ENCODE measurements at places on chromosomes 11 and 22.

GRCh38 chr11:85809191-85809590 is 1.8 kb downstream of the SYTL2 start:
- no peak for DNase-seq

- DNase-seq = no peak
Measured at GRCh38 chr22:39938509-39939111, 21.6 kb upstream of the TMA7B start.

DNA sequence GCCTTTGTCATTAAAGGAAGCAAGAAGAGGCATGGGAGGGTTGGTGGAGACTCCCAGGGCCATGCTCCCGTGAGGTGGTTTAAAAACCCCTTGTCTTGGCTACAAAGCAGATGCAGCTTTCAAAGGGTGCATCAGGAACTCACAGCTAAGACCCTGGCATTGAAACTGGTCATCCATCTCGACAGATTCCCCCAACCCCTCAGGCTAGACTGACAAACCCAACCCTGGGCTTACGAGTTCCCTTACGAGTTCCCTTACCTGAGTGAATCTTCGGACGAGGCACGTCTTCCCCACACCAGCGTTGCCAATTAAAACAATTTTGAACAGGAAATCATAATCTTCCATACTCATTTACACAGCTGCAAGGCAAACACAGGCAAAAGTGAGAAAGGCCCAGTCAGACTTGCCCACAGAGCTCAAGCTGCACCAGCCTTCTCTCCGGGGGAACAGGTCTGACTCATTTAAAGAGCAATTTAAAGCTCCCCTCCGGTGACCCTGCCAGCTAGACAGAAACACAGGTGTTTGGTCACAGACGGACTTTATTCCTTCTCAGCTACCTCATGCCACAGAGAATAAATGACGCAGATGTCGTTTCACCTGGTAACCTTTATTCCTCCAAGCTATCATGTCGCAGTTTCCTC is 74.6 kb downstream of the RAB30 start:
- peak; percentile 75 for DNase-seq

- no peak for DNase-seq
Measured at GRCh38 chr11:27281276-27281675, 81.7 kb downstream of the CCDC34 start.

DNA sequence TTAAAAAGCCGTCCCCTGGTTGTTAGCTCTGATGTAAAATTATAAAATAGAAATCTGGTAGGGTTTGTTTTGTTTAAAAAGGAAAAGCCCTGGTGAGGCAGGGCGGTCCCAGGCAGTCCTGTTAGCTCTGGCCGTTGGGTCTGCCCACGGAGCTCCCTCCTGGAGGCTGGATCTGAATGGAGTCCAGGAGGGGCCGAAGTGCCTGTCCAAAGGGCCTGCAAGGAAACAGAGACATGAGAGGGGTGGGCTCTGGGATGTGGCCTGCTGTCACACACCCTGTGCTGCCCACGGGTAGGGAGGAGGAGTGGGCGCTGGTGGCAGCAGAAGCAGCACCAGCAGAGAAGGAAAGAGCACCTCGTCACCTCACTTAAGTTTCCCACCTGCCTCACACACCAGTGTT is 11.3 kb upstream of the PMM1 start:
- DNase-seq = no peak

- DNase-seq = no peak
Measured at GRCh38 chr11:96339706-96340554, 3.1 kb downstream of the MAML2 start.

- peak; percentile 19 for DNase-seq
Measured at GRCh38 chr11:71489311-71490043, 36.5 kb downstream of the NADSYN1 start.

DNA sequence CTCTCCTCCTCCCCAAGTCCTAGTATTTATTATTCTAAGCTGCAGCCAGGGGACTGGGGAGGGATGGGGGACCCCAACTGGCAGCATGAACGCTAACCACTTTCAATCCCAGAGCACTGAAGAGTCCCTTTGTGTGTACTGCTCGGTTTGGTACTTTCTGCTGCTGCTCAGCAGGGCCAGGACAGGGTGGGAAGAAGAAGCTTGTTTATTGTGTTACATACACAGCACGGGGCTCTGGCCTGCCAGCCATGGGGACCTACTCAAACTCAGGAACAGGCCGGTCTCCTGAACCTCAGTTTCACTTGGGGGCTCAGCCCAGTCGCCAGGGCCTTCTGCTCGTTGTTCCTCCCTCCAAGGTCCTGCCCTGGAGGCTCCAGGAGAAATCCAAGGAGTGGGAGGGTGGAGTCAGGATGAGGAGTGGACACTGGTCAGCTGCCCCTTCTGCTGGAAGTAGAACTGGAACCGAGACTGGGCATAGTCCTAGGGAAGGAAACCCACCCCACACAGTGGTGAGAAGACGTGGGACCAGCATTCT is 616 bp upstream of the CPT1B start:
- DNase-seq = no peak

GRCh38 chr11:22192289-22192641 is 620 bp upstream of the ANO5 start:
- DNase-seq = no peak

GRCh38 chr11:124096364-124096763 is 18.9 kb upstream of the VWA5A start:
- DNase-seq = no peak

DNA sequence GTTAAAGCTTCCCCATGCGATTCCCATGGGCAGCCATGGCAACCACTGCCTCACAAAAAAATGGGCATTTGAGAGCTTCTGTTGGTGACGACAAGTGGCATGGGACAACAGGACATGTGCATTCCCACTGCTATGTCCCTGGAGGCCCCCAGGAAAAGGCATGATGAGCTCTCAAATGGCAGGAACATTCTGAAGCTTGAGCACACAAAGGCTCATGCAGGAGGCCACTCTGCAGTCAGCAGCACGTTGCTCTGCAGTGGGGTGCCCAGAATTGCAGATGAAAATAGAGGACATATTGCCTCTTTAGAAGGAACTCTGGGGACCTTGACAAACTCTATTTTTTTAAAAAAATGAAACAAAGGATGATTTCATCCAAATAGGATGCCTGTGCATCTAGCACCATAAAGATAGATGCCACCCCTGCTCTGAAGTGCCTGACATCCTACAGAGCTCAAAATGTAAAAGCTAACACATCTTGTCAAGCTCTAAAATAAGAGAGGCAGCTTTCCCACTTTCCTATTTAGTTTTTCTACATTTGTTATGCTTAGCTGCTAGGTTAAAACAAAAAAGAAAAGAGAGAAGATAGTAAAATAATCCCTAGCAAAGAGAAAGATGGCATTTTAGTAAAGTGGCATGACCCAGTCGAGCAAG is 277.6 kb upstream of the ZC3H12C start:
- no peak for DNase-seq

DNA sequence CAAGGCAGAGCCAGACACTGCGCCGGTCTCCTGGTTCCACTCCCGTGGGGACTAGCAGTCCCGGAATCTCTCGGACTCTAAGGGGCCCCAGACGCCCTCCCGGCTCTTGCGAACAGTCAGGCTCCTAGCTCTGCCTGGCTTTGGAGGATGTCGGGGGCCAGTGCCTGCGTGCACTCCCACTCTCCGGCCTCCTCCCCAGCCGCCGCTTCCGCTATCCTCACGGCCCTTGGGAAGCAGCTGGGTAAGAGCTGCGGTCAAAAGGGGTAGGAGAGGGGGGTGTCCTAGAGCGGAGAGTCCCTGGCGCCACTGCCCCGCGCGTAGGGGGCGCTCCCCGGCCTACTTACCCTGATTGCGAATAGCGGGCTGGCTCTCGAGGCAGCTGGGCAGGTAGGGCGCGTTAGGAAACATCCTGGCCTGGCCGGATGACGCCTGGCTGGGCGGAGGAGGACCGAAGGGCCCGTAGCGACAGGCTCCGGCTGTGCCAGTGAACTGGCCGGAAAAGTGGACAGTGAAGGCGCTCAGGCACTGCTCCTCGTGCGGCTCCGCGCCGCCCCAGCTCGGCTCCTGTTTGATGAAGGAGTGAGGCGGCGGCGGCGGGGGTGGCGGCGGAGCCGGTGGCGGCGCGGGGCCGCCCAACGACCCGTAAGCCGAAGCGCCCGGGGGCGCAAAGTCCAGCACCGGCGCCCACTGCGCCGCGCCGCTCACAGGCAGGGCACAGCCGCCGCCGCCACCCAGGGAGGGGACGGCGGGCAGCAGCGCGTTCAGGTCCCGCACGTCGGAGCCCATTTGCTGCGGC is 785 bp downstream of the WT1 start:
- DNase-seq = no peak

- DNase-seq = no peak
Measured at GRCh38 chr11:133251841-133252240, 280.5 kb downstream of the OPCML start.

DNA sequence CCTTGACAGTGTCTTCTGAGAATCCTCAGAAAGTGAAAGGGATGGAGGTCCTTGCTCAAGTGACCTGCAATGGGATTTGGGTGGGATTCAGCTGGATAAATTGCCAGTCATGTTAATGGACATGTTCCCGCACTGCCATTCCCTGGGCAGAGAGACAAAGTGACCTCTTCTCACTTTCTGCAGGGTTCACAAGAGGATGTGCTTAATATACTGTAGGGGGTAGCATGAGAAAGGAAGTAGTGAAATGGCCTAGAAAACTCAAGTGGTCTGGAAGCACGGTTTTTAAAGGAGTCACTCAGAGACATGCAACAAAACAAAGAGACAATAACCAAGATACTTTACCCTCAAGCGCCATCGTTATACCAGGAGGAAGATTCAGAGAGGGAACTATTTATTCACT is 70.2 kb downstream of the NELL1 start:
- DNase-seq = no peak

DNA sequence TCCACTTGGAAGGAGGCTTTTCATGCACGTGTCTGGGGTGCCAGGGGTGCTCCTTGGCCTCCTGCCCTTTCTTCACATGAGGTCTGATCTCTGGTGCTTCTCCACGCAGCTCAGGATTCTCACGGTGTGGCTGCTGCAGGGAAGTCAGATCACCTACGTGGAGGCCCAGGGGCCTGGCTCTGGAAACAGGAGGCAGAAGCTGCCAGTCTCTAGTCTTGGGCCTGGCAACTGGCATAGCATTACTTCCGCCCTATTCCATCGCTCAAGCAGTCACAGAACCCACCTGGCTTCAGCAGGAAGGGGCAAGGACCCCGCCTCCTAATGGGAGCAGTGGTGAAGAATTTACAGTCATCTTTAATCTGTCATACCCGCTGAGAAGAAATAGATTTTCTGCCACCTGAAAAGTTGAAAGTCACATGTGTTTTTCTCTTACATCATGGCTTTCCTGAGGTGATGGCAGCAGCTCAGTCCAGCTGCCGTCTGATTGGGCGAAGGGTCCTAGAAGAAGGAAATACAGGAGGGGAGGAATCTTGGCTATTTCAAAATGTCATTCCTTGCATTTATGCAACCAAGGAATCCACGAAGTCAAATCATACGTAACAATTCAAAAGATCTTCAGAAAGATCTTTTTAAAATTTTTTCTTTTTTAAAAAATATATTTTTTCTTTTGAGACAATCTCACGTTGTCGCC is 50.1 kb upstream of the DKK3 start:
- no peak for DNase-seq

- DNase-seq = no peak
Measured at GRCh38 chr11:86292912-86293616, 9.0 kb upstream of the HIKESHI start.

DNA sequence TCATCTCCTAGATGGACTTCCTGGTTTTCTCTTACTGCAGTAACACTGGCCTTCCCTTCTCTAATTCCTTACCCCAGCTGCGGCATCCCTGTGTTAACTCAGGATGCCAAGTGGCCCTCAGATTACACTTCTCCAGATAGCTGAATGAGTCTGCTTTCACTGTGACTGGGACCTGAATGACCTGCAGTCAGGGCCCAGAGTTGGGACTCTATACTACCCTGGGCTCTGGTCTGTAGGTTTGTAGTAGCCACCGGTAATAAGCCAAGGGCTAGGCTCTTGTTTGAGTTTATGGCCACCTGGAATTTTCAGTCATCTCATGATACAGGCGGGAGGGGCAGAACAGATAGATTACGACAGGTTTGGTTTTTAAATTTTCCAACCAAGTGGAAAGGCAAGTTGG is 24.1 kb downstream of the TUB start:
- no peak for DNase-seq

DNA sequence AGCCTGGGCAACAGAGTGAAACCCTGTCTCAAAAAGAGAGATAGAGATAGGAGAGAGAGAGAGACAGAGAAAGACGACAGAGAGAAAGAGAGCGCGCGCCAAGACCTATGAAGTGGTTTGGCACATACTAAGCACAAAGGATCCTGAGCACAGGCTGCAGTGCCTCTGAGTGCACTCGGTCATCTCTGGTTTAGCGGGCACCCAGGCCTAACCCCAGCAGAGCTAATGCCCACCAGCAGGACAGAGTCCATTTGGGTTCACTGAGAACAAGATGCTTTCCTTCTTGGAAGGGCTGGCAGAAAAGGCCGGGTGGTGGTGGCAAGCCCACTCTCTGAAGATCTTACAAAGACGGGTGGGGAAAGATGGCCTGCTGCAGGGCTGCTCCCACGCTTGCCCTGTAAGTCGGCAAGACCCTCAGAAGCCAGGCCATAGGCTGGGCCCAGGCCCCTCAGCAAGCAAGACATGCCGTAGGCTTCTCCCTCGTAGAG is 3.3 kb downstream of the SCARF2 start:
- DNase-seq = no peak

- DNase-seq = no peak
Measured at GRCh38 chr22:50581031-50581949, 1.4 kb downstream of the CHKB start.

DNA sequence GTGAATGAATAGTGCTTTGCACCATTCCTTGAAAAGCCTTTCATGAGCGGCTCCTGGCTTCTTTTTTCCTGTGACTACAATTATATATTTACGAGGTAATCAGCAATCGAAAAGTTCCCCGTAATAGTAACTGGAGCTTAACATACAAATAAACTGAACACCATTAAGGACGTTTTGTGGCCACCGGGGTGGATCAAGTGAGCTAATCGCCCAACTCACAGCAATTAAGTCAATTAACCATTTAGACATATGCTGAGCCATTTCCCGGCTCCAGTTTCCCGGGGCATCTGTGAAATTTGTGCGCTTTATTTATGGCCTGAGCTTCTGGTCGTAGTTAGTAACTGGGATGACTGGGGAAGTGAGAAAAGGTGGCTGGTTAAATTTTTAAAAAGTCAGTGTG is 465.2 kb downstream of the MIAT start:
- no peak for DNase-seq

DNA sequence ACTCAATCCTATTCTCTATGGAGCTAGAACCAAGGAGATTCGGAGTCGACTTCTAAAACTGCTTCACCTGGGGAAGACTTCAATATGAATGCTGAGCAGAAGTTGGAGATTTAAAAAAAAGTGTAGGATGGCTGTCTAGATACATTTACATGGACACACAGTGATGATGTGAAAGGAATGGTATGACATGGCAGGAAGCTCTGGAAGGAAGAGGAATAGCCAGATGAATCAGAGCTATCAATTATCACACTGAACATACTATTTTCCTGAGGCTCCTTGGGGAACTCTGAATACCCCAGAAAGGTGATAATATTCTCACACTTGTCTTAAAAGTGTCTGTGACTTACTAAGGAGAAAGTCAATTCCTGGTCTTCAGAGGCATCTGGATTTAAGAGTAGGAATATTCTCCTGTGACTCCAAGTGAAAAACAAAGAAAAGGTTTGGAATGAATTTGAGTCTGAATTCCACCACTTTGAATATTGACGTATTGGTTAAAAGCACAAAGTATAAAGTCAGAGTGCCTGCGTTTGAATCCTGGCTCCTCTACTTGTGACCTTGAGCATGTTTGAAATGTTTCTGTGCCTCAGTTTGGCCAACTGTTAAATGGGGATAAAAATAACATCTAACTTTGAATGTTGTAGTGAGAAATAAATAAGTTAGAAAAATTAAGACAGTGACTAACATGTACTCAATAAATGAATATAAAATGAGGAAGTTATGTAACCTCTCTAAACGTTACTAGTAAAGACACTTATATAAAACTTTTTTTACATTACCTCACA is 1.3 kb downstream of the OR52D1 start:
- DNase-seq = no peak

- DNase-seq = no peak
Measured at GRCh38 chr22:32475468-32476010, 928 bp downstream of the FBXO7 start.

Measured in GM12864 (cell line).